Esophagus squamous epithelium (tissue), 5 donors: ENCODE measurements at places on chromosomes 5 and 9.

DNA sequence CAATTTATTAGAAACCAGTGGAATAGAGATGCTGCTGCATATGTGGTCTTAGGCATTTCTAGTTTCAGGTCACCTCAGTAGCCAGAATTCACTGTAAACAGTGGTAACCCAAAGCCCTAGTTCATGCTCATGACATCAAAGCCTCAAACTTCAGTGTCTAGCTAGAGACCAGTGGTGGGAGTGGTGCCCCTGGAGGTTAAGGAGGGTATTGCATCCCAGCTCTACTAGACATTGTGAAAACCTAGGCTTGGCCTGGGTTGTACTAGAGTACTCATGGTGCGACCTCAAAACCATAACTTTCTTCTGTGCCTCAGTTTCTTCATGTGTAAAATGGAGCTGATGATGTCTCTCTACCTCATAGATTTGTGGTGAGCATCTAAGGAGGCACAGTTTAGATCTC, 18.8 kb downstream of the COL5A1 start:
- DNase-seq = no peak

DNA sequence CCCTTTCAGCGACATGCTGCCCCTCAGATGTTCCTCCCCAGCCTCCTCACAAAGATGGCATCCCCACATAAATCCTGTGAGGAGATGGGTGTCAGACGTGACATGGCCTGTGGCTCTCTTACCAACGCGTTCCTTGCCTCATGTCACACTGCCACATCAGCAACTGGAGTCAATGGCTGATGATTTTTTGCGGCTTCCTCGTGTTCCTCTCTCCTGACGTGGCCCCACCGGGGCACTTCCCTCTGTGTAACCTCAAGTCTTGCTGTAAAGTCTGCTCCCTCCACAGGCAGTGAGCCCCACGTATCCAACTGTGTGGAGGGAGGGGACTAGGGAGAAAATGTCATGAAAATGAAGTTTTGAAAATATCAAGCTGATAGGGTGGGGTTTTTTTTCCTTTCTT, 53.2 kb upstream of the SHISAL2B start:
- no peak for DNase-seq

GRCh38 chr9:129398101-129398960, 220.3 kb upstream of the IER5L start:
- no peak for DNase-seq

DNA sequence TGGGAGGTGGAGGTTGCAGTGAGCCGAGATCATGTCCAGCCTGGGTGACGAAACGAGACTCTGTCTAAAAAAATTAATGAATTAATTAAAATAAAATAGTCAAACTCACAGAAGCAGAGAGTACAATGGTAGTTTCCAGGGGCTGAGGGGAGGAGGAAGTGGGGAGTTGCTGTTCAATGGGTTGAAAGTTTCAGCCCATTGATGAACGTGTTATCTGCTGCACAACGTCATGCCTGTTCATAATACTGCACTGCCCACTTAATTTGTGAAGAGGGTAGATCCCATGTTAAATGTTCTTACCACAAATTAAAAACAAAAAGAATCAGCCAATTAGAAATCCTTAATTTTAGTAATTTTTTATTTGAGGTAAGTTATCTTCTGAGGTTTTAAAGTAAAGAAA, 16.4 kb upstream of the RUFY1 start:
- no peak for DNase-seq

GRCh38 chr5:77170-77501, 14.8 kb upstream of the PLEKHG4B start:
- no peak for DNase-seq

GRCh38 chr9:82820186-82820585, 242.8 kb downstream of the RASEF start:
- no peak for DNase-seq

DNA sequence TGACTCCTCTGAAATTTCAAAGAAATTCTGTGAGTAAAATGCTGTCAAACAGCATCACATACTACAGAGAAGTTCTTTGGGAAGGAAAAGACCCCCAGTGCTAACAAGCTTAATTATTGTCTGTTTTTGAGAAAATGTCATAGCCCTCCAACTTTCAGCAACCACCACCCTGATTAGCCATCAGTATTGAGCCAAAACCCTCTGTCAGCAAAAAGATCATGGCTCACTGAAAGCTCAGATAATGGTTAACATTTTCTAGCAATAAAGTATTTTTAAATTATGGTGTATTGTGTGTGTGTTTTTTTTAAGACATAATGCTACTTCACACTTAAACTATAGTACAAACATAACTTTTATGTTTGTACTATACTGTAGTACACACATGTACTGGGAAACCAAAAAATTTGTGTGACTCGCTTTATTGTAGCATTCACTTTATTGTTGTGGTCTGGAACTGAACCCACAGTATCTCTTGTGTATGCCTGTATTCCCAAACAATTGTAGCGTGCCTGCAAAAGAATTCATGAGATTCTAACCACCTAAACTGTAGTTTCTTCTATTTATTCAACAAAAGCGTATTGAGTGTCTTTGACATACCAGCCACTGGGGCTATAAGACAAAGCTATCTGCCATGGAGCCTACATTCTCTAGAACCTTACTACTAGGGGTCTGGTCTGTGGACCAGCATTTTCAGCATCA, 31.6 kb downstream of the TLE4 start:
- no peak for DNase-seq

GRCh38 chr5:74041913-74042312, 415.9 kb downstream of the ARHGEF28 start:
- DNase-seq = no peak

DNA sequence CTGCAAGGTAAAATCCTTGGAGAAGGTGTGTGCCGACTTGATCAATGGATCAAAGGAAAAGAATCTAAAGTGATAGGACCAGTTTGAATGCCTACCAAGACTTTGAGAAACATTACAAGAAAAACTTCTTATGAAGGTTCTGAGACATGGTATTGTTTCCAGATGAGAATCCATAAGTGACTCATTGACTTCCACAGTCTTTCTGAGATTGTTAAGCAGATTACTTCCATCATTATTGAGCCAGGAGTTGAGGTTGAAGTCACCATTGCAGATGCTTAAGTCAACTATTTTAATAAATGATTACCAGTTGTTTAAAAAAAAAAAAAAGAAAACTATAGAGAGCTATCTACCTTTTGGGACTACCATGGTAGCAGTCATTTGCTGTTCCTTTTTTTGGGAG, 7.0 kb downstream of the LNPEP start:
- no peak for DNase-seq

DNA sequence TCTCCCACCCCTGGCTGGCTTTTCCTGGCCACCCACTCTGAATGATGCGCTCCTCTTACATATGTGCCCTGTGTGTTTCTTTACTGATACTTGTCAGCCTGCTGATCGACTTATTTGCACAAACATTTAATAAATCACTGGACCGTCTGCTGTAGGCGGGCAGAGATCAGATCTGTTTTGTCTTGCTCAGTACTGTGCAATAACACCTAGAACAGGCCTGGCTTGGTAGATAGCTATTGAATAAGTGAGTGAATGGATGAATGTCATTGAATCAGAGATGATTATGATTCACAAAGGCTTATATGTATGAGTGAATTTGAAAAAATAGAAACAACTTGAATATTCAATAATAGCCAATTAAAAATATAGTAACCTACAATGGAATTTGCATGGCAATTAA, 165.1 kb downstream of the RGS3 start:
- DNase-seq = no peak

DNA sequence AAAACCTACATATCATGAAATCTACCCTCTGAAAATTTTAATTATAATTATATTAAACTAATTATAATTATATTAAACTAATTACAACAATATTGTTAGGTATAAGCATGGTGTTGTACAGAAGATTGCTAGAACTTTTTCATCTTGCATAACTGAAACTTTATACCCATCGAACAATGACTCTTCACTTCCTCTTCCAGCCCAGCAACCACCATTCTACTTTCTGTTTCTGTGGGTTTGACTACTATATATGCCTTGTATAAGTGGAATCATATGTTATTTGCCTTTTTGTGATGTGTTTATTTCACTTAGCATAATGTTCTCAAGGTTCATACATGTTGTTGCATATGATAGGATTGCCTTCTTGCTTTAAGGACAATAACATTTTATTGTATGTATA, 274.2 kb upstream of the CCNH start:
- no peak for DNase-seq

- no peak for DNase-seq
Measured at GRCh38 chr9:111108946-111109345, 70.7 kb upstream of the LPAR1 start.

DNA sequence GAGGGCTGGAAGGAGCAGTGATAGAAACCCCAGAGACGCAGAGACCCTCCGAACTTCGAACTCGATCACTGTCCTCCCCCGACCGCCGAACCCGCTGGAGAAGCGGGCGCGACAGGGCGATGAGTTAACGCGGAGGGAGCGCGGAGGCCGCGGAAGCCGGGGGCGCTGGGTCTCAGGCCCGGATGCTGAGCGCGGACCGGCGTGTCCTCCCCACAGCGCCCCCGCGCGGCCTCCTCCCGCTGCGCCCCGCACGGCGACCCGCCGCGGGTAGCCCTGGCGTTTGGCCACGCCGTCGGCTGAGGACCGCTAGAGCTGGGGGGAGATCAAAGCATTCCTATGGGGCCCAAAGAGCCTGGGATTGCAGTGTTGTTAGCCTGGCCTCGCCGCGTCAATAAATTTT, 7.7 kb upstream of the DMRT2 start:
- no peak for DNase-seq
